ENCODE measurements at places on chromosomes 5 and 9.

DNA sequence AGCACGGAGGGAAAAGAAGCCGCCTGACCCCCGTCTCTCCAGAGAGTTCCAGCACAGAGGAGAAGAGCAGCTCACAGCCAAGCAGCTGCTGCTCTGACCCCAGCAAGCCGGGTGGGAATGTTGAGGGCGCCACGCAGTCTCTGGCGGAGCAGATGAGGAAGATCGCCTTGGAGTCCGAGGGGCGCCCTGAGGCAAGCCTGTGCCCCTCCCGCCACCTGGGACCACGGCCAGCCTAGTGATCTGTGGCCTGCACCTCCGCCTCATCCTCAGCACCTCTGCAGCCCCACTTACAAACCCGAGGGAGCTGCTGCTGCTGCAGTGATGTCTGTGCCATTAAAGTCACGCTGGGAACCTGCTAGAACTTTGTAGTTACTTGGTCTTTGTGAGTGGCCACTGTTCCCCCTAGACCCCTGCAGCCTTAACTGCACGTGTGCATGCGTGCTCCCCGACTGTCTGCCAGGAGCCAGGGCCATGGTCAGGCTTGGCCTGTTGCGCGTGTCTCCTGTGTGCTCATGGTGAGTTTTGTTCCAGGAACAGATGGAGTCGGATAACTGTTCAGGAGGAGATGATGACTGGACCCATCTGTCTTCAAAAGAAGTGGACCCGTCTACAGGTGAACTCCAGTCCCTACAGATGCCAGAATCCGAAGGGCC, 12.5 kb downstream of the SQSTM1 start:
- no peak for DNase-seq

- DNase-seq = no peak
These were observed 32.4 kb downstream of the GNAQ start for GRCh38 chr9:77999231-77999631.

DNA sequence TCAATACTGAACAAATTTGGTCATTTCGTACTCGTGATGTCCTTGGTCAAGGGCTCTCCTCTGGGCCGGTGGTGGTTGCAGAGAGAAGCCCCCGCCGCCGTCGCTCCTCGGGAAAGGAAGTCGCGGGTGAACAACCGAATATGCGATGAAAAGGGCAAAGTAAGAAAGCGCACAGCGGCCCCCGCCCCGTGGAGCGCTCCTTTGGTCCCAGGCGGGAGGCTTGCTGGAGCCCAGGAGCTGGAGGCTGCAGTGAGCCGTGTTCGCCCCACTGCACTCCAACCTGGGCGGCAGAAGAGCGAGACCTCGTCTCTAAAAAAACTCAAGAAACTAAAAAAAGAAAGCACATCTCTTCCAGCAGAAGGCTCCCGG, 108.4 kb upstream of the LARP1 start:
- no peak for DNase-seq

GRCh38 chr5:69007726-69008368, 86.0 kb upstream of the SLC30A5 start:
- peak; percentile 29 for DNase-seq

DNA sequence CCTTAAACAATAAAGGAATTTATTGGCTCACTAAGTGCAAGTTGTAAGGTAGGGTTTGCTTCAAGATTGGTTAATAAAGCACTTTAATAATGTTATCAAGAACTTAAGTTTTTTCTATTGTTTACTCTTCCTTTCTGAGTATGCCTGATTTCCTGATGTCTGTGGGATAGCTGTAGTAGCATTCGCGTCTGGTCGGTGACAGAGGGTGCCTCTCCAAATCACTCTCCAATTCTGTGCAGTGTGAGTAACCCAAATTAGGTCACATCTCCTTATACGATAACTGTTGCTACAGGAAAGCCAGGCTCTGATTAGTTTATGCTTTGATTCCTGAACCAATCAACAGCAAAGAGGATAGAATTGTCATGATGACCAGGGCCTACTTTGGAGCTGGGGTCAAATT, 90.7 kb downstream of the CCDC192 start:
- no peak for DNase-seq

GRCh38 chr5:77640589-77641396, 2.3 kb upstream of the OTP start:
- no peak for DNase-seq

DNA sequence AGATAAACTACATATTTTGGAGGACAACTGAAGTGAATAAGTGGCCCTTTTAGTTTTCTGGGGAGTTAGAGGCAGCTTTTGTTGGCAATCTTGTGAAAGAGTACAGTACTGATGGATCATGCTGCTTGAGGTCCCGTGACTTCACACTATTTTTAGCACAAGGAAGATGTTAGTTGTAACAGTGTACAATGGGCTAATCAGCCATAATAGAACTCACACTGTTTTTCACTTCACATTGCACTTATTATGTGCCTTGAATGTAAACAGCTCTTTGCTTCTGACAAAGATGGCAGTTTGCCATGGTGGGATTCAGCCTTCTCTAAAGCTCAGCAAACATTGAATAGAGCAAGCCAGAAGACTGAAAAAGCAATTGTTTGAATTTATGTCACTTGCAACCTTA, 176.7 kb upstream of the ZNF608 start:
- DNase-seq = no peak

GRCh38 chr9:35766997-35767396, 12.9 kb upstream of the MSMP start:
- no peak for DNase-seq

DNA sequence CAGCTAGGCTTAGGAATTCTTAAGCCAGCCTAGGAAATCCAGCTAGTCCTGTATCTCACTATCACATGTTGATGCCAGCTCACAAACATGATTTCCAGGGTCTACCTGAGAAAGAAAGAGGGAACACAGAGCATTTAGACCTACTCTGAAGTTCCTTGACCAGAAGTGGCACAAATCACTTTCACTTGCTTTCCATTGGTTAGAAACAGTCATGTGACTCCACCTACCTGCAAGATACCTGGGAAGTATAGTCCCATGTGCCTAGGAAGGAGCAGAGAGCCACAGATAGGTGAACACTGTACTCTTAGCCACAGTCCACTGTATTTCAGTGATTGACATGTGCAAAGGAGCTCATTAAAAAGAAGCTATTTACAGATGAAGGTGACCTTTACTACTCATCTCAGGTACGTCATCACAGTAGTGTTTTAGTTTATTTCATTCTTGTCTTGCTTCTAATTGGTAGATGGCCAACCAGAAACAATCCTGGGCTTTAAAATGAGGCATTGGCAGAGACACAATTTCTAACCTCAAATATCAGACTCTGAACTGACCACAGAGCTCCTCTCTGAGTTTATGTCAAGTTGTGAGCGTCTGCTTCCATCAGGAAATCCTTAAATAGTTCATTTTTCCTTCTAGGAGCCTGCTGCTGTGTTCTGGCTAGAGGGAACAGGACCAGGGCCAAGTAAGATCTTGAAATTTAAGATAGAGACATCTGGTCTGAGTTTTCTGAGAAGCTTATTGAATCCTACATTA, 340.7 kb downstream of the TLE4 start:
- no peak for DNase-seq

- DNase-seq = no peak
These were observed 18.6 kb downstream of the IRX2 start for GRCh38 chr5:2732850-2733249.

- no peak for DNase-seq
These were observed 2.4 kb upstream of the DMRT2 start for GRCh38 chr9:1047591-1048230.

- no peak for DNase-seq
These were observed 5.5 kb downstream of the NSMF start for GRCh38 chr9:137453643-137454081.

DNA sequence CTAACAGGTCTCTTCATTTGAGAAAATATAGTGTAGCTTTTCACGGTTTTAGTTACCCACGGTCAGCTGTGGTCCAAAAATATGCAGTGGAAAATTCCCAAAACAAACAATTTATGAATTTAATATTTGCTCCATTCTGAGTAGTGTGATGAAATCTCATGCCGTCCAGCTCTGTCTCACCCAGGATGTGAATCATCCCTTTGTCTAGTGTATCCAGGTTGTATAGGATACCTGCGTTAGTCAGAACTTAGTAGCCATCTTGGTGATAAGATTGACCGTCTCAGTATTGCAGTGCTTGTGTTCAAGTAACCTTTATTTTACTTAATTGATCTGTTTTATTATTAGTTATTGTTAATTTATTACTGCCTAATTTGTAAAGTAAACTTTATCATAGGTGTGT, 41.1 kb downstream of the NDUFS4 start:
- peak; percentile 65 for DNase-seq

DNA sequence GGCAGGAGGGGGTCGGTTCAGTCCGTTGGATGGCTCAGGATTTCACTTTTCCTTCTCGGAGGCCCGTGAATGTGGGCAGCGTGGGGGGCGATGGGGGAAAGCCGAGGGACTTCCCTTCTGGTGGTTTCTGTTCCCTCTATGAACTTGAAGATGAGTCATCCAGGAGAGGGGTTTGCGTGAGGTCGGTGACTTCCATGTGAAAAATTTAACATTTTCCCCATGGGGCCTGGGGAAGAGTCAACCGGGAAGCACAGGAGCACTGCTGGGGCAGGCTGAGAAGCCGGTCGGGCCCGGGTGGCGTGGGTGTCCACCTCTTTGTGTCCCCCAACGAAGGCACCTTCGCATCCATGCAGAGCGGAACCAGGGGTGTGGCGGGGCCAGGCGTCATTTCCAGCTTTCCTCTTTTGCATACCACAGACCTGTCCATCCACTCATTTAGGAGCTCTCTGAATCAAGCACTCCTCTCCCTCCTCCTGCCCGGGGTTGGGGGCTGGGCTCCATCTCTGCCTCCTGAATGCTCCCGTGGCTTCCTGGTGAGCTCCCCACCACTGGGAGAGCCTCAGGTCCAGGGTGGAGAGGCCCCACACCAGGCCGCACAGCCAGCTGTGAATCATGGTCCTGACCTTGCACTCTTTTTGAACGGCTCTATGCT, 68.4 kb downstream of the ANKRD33B start:
- DNase-seq = no peak

- DNase-seq = no peak
These were observed 543.0 kb downstream of the MAT2B start for GRCh38 chr5:164048359-164048926.

DNA sequence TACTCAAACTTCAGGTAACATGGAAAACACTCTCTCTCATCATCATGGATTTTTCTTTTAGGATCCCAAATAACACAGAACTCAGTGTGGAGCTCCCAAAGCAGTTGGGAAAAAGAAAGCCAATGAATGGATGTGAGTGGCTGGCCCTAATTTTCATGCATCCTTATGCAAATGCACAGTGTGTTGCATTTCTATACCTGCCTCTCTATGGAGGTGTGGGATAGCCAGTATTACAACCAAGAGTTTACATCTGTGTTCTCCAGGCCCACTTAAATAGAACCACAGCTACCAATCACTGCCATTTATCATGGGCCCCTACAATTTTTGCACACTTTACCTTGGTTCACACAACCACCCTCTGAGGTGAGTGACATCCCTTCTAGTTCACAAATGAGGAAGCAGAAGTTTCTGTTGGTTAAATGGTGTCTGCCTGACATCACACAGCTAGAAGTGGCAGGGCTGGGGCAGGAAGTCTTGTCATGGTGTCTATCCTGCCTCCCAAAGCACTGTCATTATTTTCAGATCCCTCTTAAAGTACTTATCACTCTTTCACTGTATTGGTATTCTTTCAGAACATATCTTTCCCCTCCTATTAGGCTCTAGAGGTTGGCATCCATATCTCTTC, 17.3 kb downstream of the MAMDC2 start:
- DNase-seq = no peak

DNA sequence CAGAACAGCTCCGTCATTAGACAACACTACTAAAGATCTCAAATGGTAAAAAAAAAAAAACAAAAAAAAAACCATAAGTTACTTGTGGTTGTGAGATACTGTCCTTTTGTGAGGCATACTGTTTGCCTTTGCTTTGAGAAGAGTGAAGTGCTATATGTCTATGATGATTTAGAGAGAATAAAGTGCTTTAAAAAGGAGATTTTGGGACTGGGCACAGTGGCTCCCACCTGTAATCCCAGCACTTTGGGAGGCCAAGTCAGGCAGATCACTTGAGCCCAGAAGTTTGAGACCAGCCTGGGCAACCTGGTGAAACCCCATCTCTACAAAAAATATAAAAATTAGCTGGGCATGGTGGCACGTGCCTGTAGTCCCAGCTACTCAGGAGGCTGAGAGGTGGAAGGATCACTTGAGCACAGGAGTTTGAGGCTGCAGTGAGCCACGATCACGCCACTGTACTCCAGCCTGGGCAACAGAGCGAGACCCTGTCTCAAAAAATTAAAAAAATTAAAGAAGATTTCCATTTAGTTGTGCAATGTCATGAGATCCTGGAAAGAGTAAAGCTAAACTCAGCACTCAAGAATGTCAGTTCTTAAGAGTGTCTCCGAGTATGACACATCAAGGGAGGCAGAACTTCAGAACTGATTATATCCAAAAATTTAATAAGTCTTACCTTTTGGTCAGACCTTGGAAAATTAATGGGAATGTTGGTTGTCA, 87.3 kb downstream of the PRDM6 start:
- no peak for DNase-seq

DNA sequence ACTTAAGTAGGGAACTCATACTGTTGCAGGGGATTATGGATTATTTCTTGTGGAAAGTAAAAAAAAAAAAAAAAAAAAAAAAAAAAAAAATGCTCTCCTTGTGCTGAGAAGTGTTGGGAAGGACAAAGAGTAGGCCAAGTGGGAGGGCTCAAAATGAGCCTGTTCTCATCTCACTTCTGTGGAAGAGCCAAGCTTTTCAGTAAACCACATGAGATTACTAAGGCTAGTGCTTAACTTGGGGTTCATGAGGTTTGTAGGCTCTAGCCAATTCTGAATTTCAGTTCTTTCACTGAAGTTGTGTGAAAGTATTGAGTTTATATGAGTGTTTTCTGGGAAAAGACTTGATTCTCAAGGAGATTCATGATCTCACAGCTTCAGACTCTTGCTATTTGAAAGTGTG, 23.0 kb upstream of the CEP78 start:
- DNase-seq = no peak

GRCh38 chr9:115635680-115636383, 517.8 kb upstream of the PAPPA start:
- no peak for DNase-seq

DNA sequence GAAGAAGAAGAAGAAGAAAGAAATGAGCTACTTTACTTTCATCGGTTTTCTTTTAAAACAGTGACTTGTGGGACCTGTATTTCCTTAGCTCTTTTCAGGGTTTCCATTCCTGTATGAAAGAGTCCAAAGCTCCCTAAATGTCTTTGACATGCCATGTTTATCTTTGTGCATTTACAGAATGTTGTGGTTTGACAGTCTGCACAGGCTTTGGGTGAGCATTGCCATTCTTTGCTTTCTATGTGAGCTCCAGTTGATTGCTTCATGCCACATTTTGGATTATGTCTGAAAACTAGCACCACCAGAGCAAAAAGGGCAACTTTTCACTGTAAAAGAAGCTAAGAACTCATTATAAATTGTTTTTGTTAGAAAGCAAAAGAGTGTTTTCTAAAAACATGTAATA, 733.4 kb downstream of the TLE4 start:
- no peak for DNase-seq

DNA sequence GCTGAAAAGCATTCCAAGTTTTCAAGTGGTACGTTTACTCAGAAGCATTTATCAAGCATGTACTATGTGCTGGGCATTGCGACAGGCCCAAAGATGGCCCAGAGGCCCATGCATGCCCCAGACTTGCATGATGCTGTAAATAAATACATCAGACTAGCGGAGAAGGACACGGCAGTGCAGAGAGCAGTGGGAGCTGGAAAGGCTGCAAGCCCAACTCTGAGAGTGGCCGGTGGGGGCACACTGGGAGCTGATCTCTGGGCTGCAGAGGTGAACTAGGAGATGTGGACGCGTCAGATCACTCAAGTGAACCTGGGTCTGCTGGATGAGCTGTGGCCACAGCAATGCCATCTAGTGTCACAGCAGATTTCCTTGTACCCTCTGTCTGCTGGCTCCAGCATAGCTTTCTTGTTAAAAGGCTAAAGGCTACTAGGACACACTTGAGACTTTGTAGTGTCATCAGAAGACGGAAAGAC, 246.9 kb downstream of the FANCC start:
- no peak for DNase-seq
